CMK (cell line): ENCODE measurements at places on chromosomes 2 and 18.

DNA sequence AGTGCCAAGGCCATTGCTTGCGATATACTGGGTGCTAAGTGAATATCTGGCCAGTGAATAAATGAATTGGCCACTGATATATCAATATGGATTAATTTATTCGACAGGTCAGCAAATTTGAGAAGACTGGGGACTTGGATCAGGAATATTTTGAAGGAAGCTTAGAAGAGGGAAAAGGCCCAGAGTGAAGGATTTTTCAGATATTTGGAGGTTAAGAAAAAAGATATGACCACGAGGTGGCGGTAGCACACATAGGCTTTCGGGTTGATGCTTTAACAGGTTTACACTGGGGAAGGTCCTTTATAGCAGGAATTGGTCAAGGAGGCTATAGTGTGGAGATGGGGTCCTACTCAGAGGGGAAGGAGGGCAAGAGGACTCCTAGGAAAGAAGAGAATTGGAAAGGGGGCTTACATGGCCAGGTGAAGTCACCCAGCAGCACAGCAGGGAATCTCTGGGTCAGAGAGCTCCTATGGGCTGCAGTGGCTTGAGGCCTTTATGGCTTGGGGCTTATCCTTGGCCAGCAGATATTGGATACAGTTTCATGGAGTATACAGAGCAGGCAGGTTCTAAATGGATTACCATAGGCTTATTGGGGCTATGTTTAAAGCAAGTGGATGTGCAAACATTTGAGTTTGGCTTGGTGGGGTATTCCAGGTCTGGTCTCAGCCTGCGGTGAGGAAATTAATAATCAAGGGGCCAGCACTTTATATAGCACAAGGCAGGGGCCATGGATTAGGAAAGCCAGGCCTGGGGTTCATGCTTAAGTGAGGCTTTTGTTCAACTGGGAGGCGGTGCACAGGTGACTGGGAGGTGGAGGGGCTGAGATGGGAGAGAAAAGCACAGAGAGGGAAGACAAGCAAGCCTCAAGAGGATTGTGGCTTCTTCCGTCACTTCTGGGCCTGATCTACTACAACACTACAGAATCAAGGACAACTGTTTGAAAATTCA lies 9.7 kb downstream of the IL1RN start:
- no peak for DNase-seq

- no peak for DNase-seq
Observed at GRCh38 chr18:45026162-45026561, 345.5 kb downstream of the SETBP1 start.

DNA sequence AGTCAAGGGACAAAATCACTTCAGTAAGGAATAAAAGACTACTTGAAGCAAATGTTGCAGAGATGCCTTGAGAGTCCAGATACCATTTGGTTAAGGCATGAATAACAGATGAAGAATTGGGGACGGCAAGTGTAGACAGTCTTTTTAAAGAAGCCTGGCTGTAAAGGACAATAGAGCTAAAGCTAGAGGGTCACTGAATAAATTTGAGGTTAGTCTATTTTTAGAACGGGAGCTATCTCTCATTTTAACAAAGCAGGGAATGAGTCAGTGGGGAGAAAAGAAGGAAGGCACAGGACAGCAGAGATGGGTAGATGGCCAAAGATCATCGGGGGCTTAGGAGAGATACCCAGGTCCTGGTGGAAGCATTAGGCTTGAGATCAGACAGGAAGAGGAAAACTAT lies 30.6 kb upstream of the CHN1 start:
- DNase-seq: no peak

DNA sequence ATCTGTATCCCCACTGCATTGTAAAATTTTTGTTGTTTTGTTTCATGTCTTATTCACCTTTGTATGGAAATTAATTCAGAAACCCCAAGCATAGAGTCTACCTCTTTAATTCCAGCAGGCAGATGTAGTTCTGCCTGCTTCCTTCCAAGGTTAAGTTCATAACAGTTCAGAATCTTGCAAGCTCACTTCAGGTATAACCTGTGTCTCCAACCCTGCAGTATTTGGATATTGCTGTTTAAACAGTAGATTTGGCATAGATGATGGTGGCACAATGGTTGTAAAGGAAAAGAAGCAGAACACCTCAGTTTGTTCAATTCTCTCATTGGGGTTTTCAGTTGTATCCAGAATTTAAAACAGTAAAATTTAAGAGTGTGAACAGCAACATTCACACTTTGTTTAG lies 21.2 kb downstream of the SULT1C2 start:
- no peak for DNase-seq

- no peak for DNase-seq
Observed at GRCh38 chr2:236613612-236614011, 44.0 kb downstream of the ACKR3 start.

GRCh38 chr18:77255426-77256105 lies 5.9 kb downstream of the GALR1 start:
- DNase-seq: no peak

DNA sequence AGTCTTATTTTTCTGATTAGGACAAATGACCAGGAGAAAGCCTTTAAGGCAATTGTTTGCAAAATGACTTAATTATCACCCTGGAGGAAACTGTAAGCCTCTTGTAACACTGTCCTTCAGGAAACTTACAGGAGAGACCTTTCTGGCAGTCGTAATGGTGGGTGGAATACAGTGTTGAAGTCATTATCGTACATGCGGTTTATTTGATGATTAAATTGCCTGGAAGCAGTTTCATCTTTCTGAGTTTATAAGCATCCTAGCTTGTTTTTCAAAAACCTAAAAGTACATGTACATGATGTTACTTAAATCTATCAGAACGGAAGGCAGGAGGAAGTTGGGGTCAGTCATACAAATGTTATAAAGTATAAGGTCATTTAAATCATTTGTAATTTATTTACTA lies 86.2 kb upstream of the RAB27B start:
- no peak for DNase-seq

- DNase-seq: no peak
Observed at GRCh38 chr18:49178736-49179135, 228.0 kb upstream of the SMAD7 start.
